ENCODE measurements at places on chromosomes 1 and 21.

- no peak for DNase-seq
Observed at GRCh38 chr21:22363504-22363903, 1365.3 kb downstream of the NCAM2 start.

- no peak for DNase-seq
Observed at GRCh38 chr21:40060083-40060677, 192.9 kb downstream of the PCP4 start.

- no peak for DNase-seq
Observed at GRCh38 chr1:28781305-28781704, 30.7 kb upstream of the OPRD1 start.

- peak; percentile 53 for DNase-seq
Observed at GRCh38 chr1:46171351-46171750, 3.5 kb upstream of the TSPAN1 start.

GRCh38 chr1:157442065-157442464 is 110.2 kb downstream of the FCRL5 start:
- DNase-seq: no peak

DNA sequence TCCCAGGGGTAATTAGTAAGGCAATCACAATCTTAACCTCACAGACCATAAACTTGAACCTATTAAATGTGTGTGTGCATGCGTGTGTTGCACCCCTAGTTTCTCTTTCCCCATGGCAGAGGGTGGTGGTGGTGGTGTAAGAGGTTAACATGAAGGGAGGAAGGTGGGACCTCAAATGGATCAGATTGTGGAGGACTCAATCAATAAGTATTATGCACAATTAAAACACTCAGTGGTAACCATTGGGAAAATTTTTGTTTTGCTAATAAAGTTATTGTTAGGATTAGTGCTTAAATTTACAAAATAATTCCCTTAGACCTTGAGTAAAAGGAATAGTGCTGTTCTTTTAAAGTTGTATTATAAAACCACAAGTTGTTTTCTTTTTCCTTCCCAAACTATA is 283.0 kb downstream of the OLFM3 start:
- no peak for DNase-seq

Data from left ventricle myocardium inferior (tissue), 1 donor.